Pancreas (tissue), 10 donors: ENCODE measurements at places on chromosomes 3 and 15. TPM values are rescaled to one million over a fixed set of nuclear protein-coding genes. Genes with fewer than 3 reads are reported as not detected.

GRCh38 chr3:9190276-9190675 lies 59.2 kb downstream of the SRGAP3 start:
- no peak for DNase-seq

GRCh38 chr3:108181172-108181571 lies 41.1 kb downstream of the IFT57 start:
- DNase-seq, result no peak

DNA sequence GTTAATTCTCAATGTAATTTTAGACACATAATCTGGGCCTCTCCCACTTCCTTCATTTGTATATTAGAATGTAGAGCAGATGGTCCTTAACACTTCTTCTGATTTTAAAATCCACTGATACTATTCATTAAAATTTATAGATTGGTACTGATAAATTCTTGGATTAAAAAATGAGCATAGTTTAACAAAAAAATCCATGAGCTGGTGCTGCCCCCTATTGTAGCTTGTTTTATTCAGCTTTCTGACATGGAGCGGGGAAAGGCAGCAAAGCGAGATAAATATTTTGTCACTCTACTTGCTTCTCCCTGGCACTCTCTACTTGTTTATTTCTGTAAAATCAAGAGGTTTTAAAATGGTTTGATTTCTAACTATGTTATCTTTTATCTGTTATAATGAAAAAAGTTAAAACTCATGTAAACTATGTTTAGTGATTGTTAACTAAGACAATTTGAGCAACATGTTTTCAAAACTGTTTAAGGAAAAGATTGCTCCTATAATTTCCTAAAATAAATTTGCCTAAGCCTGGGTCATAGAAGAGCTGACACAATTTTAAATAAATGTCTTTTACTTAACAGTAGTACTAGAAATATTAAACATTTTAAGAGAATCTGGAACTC lies 26.5 kb upstream of the PLOD2 start:
- peak; percentile 23 for DNase-seq

GRCh38 chr3:7697548-7697947 lies 804.1 kb upstream of the LMCD1 start:
- DNase-seq, result no peak

GRCh38 chr3:128879991-128880390 lies 571 bp downstream of the ACAD9 start:
- no peak for DNase-seq

Gene RTP3
- not detected for total RNA-seq

Gene DUOXA2
- 17.0 TPM for total RNA-seq

Gene MUSTN1
- 0.55 TPM for total RNA-seq

Gene RTP1
- not detected for total RNA-seq

Gene SPINT1
- 42.5 TPM for total RNA-seq
